ENCODE measurements at places on chromosomes 1 and 21.

DNA sequence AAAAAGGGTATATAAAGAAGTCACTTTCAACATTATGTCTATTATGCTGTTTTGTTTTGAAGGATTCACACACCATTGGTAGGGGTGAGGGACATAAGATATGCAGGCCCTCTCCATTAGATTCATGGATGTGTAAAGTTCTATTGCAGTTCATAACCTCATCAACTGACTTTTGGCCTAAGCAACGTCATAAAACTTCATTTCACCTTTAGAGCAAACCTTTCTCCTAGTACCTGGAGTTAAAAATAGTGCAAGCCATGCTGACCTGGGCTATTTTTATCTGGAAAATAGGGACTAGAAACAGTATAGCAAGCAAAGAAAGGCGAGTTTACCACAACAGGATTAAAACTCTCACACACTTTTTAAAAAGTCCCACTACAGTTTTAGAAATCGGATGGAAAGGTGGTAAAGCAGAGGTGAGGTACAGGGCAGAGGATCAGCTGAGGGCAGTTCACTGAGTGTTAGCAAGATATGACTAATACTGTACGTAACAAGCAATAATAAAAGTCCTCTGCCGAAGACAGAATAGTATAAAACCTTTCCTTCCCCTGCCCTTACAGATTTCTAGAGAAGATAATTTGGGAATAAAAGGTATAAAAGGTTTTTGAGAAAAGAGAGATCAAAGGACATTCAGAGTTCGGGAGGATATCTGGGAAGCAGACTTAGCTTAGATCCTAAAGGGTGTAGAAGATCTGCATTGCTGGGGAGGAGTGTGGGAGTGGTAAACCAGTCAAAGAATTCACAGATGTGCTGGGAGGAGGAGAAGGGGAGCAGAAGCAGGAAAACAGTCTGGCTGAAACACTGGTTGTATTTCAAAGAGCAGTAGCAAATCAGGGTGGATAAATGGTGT is 14.3 kb downstream of the EGLN1 start:
- no peak for DNase-seq

DNA sequence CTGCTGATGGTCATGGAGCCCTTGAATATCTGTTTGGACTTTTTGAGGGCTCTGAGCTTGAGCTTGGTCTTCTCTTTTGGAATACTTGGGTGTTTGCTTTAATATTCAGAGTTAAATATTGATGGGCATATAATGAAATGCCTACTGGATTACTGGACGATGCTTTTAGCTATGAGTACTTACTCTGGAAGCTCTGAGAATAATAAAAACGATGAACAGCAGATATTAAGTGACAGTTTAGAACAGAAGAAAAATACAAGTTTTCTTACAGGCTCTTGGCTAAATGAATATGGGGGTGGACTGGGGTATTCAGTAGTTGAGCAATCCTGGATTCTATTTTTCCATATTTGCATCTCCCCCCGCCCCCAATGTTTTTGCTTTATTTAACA is 20.7 kb downstream of the GALNT2 start:
- no peak for DNase-seq

GRCh38 chr1:226371866-226372490 is 35.9 kb downstream of the PARP1 start:
- no peak for DNase-seq

DNA sequence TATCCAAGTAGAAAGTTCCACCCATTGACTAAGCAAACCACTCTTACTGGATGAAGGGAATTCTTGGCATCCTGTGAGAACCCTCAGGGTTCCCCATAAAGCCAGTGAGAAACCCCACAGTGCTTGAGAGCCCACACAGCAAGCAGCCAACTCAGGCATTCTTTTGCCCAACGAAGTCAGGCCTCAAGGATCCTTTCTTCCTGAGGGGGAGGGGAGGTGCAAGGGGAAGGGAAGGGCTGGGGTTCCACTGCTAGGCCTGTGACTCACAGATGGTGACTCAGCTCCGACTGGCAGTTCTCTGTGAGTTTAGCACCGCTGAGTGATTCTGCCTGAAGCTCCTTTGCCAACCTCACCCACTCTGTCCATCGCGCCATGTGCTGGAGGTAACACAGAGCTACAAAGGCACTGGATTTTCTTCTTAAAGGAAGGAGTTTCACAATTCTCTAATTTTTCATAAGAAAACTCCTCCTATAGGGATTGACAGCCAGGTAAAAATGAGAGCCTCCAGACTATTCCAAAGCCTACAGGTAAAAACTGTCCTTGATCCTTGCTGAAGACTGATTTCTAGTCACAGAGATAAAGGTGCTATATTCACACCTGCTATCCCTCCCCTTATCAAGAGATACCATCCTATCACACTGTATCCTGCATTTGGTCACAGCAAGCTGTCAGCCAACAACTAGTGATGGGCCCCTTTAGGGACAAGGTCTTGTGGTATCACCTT is 4.8 kb downstream of the ENO1 start:
- DNase-seq: peak; percentile 96

- no peak for DNase-seq
These were observed 17.5 kb upstream of the RAB4A start for GRCh38 chr1:229253151-229253974.

DNA sequence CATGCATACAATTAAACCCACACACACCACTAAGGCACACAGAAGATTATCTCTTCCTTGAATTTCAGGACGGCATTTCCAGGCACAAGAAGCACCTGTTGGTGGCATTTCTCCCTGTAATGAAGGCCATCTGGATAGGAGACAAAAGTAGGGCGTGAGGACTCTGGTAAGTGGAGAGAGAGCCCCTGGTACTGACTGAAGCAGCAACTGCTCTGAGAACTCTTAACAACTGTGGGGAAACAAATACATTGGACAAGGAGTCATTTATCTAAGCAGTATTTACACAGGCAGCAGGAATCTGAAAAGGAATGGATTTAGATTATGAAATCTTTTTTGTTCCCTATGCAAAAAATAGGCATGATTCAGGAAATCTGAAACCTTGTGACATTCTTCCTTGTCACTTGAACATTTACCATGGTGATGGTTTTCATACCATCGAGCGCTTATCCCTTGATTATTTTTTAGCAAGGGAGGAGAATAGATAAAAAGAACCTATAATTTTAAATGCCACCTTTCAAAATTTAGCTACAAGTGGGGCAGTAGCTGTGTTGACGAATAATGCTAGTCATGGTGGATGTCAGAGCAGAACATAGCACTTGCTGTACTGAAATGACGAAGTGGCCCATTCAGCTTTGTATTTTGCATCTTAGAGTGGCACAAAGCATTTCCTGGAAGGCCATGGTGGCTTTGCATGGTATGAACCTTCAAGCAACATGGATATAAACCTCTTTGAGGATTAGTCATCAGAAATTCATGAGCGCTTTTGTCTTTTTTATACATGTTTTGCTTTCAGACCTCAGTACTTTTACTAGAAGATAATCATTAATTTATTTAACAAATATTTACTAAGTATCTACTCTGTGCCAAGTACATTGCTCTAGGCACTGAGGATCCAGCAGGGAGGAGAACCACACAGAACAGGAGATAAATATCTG is 362.0 kb downstream of the ADGRL2 start:
- no peak for DNase-seq

DNA sequence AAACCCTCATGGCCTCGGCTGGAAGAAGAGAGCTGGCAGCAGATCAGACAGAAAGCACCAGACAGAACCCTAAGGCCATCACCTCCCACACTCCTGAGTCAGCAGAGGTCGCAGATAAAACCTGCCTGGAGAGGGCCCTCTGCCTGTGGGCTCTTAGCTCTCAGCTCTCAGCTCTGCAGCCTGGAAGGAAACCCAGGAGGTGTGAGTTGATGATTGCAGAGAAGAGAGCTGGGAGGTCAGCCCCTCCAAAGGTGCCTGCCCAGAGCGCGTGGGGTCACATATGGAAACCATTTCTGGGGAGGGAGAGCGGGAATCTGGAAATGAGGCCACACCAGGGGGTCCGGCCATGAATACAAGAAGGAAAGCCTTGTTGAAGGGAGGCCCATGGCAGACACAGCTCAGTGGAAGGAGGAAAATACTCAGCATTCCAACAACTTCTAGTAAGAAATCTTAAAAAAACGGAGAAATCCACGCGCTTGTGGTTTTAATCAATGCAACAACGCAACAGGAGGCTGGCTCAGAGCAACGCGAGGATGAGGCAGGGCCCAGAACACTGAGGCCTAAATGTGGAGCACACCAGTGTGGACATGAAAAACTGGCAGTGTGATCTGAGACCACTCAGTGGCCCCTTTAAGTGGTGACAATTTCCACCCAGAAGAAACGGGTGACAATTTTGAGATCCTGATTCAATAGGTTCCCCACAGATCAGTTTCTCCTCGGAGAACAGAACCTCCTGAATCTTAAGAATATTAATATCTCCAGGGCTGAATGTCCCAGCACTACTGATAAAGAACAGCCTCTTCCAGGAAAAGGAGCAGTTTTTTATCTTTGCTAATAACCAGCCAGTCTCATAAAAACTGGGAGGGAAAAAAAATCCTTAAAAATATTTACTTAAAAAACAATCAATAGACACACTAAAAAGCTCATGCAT is 45.7 kb downstream of the PSMG1 start:
- no peak for DNase-seq

- no peak for DNase-seq
These were observed 50.3 kb downstream of the HIVEP3 start for GRCh38 chr1:41868241-41868998.
